Naive B cell (primary cell): ENCODE measurements at places on chromosomes 12 and 14.
A peak's percentile ranks its signal among the peaks of the same experiment; 100 is the strongest.

DNA sequence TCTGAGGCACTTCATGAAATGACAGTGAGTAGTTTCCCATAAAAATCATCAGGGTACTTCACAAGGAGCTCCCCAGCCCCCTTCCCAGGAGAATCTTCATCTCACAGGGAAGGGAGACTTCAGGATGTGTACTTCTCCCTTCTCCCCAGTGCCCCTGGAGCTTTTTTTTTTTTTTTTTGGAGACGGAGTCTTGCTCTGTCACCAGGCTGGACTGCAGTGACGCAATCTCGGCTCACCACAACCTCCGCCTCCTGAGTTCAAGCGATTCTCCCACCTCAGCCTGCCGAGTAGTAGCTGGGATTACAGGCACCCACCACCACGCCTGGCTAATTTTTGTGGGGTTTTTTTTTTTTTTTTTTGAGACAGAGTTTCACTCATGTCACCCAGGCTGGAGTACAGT lies 10.4 kb downstream of the ITPK1 start:
- DNase-seq, result no peak

GRCh38 chr14:23355871-23356435 lies 3.3 kb upstream of the SLC22A17 start:
- no peak for DNase-seq

- DNase-seq, result peak; percentile 35
These were observed 47.9 kb downstream of the GALC start for GRCh38 chr14:87944987-87945604.

DNA sequence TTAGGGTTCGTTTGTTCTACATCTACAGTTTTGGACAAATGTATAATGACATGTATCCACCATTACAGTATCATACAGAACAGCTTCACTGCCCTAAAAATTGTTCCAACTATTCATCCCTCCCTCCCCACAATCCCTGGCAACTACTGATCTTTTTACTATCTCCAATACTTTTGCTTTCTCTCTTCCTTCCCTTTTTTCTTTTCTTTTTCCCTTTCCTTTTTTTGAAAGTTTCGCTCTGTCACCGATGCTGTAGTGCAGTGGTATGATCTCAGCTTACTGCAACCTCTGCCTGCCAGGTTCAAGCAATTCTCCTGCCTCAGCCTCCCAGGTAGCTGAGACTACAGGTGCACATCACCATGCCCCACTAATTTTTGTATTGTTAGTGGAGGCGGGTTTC lies 2.6 kb upstream of the ACOT4 start:
- no peak for DNase-seq

DNA sequence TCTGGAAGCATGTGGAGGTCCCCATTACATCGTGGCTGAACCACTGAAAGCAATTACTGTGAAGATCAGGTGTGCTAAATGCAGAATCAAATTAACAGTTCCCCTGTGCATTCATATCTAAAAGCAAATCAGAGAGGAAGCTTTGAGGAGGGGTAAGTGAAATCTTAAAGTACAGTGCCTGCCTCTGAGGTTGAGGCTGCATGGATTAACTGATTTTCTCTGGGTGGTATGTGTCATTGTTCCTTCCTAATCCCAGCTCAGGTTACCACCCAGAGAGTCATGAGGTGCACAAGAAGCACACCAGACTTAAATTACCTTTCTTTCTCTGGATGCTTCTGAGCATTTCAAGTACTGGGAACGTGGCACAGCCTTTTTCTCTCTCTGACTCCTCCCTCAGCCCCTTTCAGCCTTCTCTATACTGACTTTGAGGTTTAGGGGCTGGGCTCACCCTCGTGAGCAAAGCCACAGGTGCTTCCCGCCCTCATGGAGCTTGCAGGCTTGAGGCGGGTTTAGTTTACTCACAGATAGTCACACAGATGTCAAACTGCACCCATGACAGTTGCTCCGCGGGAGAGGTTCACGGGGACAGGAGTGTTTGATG lies 237.6 kb upstream of the CRY1 start:
- no peak for DNase-seq

- no peak for DNase-seq
These were observed 64.6 kb upstream of the LTA4H start for GRCh38 chr12:96099986-96100385.

- no peak for DNase-seq
These were observed 274.1 kb downstream of the ALG10 start for GRCh38 chr12:34296143-34297041.

DNA sequence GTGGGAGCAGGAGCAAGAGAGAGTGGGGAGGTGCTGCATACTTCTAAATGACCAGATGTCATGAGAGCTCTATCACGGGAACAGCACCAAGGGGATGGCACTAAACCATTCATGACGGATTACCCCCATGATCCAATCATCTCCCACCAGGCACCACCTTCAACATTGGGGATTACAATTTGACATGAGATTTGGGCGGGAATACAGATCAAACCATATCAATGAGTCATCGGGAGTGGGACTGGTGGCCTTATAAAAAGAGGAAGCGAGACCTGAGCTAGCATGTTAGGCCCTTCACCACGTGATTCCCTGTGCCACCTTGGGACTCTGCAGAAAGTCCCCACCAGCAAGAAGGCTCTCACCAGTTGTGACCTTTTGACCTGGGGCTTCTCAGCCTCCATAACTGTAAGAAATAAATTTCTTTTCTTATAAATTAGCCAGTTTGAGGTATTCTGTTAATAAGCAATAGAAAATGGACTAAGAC lies 28.7 kb downstream of the COX8C start:
- DNase-seq, result peak; percentile 67

- DNase-seq, result peak; percentile 38
These were observed 448.5 kb downstream of the TMEM121 start for GRCh38 chr14:105974902-105975301.

- no peak for DNase-seq
These were observed 235.2 kb downstream of the CACNA1C start for GRCh38 chr12:2288001-2288400.

DNA sequence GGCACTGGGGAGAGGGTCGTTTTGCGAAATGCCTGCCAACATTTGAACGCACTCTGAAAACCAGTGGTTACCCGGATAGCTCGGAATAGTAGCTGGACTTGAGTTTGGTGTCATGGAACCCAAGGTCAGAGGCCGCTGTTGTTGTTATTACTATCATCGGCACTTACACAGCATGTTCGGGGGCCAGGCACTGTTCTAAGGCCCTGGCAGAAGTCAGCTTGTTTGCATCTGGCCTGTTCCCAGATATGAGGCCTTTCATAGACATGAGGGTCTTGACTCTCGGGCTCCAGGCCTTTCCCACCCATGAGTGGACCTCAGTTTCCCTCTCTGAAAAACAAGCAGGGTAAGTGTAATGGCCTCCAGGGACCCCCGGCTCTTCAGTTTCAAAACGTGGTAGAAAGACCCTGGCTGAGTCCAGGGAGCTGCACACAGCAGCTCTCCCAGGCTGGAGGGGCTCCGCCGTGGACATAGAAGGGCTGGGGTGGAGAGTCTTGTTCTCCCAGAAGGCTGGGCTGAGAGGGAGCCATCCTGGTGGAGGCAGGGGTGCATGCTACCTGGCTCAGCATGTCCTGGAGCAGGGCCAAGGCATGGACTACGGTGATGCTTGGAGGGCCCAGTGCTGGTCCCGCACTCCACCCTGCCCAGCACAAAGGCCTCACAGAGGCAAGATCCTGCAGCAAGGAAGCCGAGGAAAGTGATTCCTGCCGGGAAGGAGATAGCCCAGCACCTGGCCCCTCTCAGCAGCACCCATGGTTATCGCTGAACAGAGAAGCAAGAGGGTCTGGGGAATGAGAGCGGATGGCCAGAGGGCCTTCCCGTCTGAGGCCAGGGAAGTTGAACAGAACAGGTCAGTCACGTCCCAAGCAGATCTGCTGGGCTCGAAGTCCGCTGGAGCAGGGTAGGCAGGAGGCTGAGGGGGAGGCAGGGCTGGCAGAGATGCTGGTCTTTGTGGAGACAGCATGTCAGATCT lies 63.5 kb upstream of the C14orf180 start:
- DNase-seq, result no peak

GRCh38 chr12:117155278-117156060 lies 34.8 kb downstream of the FBXO21 start:
- DNase-seq, result peak; percentile 31

DNA sequence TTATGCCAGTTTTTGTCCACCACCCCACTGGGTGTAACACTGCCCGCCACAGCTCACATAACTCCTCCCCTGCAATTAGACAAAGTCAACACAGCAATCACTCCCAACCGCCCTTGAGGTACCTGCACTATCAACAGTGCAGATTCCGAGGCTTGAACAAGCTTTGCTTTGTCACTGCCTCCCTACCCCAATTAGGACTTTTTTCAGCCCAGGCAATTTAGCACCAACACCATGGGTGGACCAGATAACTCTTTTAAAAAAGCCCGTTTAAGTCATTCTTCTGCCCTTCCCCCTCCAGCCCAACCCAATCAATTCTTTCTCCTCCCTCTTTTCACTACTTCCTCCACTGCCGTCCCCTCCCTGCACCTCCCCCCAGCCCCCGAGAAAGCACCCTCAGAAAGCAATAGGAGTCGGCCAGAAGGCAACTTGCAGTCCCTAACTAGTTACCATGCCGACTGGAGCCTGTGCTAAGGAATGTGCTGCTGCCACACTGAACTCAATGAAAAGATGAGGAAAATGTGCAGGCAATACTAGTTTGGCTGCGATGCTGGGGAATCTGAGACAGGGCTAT lies 45.7 kb upstream of the OTX2 start:
- no peak for DNase-seq

GRCh38 chr12:989751-990660 lies 1.0 kb upstream of the ERC1 start:
- DNase-seq, result no peak

- no peak for DNase-seq
These were observed 77.5 kb upstream of the IFNG-AS1 start for GRCh38 chr12:67911789-67912188.

DNA sequence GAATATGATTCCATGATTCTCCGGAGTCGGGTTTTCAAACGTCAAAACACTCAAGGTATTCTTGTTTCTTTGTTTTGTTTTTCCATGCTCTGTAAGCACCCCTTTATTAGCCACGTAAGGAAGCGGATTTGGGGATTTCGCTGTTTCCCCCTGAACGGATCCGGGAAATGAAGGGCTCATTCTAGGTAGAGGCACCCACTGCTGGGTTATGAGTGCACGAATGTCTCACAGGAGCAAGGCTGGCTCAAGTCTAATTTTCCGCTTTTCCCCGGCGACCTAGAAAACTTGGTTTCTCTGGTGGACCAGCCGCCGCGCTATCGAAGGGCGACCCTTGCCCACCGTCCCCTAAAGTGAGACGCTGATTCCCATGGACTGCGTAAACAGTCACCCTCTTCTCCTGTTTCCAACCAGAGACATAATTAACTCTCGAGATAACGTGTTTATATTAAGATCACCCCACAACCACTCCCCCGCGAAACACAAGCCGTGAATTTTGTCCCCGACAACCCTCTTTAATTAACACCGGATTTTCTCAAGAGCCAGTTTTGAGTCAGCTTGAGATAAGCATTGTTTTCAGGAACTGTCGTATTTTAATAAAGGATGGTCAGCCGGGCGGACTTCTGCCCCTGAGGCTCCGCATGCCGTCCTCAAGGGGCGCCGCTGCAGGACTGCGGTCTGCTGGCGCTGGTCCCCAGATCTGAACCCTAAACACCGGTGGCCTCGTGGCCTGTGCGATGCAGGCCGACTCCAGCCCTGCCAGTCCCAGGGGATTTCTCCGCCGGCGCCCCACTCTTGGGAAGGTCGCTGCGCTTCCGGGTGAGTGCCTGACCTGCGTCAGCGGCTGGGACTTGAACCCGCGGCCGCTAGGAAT lies 515 bp upstream of the ABCC9 start:
- DNase-seq, result no peak

GRCh38 chr14:37262649-37263048 lies 64.9 kb downstream of the MIPOL1 start:
- no peak for DNase-seq

GRCh38 chr14:78127961-78128360 lies 42.2 kb upstream of the NRXN3 start:
- no peak for DNase-seq

DNA sequence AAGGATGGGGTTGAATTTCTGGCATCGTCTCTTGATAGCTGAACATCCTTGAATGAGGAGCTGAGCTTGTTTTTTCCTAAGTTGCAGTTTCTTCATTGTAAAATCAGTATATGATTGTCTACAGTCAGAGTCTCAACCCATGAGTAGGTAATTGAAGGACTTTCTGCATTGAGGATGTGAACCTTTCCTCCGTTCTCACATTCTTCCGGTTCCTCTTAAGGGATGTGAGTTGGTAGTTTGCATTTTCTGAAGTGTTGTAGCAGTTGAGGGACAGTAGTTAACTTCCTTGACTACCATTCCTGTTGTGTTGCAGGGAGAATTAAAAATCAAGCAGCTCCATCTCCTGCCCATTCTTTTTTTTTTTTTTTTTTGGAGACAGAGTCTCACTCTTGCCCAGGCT lies 19.1 kb downstream of the TPCN1 start:
- peak; percentile 23 for DNase-seq

- no peak for DNase-seq
These were observed 147.9 kb upstream of the E2F7 start for GRCh38 chr12:77213319-77213718.

GRCh38 chr12:32437095-32437515 lies 37.7 kb downstream of the FGD4 start:
- DNase-seq, result no peak

- no peak for DNase-seq
These were observed 16.9 kb downstream of the CCDC88C start for GRCh38 chr14:91400696-91401095.

DNA sequence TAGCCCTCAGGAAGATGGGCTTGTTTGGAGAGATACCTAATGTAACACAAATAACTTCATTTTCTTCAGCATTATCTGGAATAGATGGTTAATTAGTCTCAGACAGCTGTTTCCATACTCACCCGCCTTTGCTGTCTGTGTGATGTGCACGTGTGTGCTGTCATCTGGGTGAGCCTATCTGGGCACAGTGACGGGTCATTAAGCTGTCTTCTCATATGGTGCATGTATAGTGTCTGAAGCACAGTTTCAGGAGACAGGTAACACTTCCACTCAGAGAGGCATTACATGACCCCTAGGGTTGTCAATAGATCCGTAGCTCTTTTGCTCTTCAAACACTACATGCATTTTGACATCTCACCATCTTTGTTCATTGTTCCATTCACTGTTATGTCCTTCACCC lies 493.3 kb downstream of the APAF1 start:
- no peak for DNase-seq

DNA sequence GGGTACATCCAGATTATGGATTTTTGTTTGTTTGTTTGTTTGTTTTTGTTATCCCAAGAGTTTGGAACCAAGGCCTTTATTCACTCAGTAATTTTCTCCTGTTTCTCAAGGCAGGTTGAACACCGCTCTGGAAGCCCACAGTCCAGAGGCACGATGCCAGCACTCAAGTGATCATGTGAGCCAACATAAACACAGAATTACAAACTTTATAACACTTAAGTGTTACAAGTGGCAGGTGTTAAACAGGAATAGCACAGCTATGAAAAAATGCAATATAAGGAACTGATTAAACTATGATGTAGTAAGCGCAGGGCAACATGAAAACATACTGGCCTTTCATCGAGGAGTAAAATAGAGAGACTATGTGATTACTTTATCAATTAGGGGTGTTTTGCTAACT lies 1885.8 kb upstream of the SEL1L start:
- no peak for DNase-seq
